AG10803 (cell line): ENCODE measurements at places on chromosomes 6 and 20.

GRCh38 chr20:37071481-37071911 lies 24.3 kb downstream of the RBL1 start:
- peak; percentile 16 for DNase-seq

DNA sequence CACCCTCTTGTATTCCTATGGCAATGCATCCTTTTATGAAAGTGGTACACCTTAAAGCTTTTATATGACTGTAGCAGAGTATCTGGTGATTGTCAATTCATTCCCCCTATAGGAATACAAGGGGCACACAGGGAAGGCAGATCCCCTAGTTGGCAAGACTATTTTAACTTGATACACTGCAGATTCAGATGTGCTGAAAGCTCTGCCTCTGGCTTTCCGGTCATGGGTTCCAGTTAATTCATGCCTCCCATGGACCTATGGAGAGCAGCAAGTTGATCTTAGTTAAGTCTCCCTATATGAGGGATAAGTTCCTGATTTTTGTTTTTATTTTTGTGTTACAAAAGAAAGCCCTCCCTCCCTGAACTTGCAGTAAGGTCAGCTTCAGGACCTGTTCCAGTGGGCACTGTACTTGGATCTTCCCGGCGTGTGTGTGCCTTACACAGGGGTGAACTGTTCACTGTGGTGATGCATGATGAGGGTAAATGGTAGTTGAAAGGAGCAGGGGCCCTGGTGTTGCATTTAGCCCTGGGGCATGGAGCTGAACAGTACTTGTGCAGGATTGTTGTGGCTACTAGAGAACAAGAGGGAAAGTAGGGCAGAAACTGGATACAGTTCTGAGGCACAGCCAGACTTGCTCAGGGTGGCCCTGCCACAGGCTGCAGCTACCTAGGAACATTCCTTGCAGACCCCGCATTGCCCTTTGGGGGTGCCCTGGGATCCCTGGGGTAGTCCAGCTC lies 292.1 kb downstream of the ESR1 start:
- DNase-seq: no peak

DNA sequence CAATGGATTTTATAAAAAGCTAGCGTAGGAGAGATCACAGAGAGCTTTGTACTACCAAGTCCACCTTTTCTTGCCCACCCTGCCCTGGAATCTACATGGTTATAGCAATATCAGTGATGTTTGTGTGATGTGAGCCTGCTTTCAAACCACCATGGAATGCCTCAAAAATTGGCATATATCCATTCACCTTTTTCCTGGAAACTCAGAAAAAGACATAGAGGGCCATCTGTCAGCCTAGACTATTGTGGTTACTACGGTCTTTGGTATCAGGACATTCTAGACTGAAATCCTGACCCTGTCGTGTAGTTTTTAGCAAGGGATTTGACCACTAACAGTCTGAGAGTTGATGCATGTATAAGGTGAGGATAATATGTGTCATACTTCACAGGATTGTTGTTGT lies 239.6 kb downstream of the GRIK2 start:
- DNase-seq: no peak

DNA sequence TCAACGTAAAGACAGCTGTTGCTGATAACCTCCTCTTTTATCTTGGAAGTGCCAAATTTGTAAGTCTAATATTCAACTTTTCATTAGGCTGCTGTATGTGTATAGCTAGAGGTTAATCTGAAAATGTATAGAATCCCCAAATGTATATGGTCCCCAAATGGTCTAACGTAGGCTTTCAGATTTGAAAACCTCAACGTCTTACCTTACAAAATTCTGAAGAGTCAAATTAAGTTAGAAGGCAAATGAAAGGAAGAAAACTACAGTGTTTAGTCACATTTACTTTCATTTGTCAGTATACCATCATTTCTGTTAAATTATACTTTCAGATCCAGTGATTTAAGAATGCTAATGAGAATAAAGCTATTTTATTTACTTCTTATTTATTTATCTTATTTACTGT lies 256.9 kb downstream of the ARHGAP18 start:
- DNase-seq: no peak

- DNase-seq: no peak
Measured at GRCh38 chr20:4151342-4151741, 136.0 kb upstream of the RNF24 start.

DNA sequence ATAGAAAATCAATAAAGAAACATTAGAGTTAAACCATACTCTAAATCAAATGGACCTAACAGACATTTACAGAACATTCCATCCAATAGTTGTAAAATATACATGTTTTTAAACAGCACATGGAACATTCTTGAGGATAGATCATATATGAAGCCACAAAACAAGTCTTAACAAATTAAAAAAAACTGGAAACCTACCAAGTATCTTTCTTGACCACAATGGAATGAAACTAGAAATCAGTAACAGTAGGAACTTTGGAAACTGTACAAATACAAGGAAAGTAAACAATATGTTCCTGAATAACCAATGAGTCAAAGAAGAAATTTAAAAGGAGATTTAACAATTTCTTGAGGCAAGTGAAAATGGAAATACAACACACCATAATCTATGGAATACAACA lies 91.2 kb upstream of the GLP1R start:
- DNase-seq: no peak

GRCh38 chr6:85068221-85068620 lies 303.8 kb upstream of the TBX18 start:
- DNase-seq: no peak

GRCh38 chr20:15520930-15521524 lies 1052.2 kb downstream of the KIF16B start:
- DNase-seq: no peak

DNA sequence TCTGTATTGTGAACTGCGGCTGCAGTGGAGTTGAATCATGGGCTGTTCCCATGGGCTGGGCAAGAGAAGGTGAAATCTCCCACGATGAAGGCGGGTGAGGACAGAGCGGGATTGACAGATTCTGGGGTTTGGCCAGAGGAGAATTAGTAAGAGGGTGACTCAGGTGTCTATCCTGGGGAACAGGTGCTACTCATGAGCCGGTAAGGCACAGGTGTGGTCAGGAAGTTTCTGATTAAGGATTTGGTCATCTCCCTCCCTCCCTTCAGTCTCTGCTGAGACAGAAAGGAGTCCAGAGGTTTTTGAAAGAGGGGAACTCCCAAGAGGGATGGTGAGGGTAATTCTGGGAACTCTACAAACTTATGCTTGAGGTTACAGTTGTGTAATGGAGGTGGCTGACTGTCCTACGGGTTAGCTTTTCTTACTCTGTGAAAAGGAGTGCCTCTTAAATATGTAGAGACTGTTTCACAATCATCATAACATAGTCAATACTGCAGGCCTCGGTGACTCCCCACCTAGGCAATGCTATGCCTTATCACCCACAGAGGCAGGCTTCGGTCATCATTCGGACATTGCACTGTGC lies 31.5 kb downstream of the SERPINB1 start:
- peak; percentile 18 for DNase-seq

- no peak for DNase-seq
Measured at GRCh38 chr20:48214601-48215000, 429.3 kb upstream of the SULF2 start.

DNA sequence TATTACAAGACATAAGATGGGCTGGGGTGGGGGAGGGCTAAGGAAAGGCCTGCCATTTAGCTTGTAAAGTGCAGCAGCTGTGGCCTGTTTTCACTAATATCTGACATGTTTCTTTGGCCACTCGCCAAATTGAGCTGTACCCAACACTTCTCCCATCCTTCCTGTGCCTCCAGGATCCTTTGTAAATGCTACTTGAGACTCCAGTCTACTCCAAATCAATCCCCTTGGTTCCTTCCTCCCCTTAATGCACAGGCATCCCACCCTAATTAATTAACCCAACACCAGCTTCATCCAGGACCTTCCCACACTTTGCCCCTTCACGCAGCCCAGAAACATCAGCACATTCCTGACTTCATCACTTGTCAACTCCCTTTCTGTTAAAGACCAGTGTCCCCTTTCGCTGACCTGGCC lies 55.0 kb upstream of the TCF21 start:
- DNase-seq: no peak

DNA sequence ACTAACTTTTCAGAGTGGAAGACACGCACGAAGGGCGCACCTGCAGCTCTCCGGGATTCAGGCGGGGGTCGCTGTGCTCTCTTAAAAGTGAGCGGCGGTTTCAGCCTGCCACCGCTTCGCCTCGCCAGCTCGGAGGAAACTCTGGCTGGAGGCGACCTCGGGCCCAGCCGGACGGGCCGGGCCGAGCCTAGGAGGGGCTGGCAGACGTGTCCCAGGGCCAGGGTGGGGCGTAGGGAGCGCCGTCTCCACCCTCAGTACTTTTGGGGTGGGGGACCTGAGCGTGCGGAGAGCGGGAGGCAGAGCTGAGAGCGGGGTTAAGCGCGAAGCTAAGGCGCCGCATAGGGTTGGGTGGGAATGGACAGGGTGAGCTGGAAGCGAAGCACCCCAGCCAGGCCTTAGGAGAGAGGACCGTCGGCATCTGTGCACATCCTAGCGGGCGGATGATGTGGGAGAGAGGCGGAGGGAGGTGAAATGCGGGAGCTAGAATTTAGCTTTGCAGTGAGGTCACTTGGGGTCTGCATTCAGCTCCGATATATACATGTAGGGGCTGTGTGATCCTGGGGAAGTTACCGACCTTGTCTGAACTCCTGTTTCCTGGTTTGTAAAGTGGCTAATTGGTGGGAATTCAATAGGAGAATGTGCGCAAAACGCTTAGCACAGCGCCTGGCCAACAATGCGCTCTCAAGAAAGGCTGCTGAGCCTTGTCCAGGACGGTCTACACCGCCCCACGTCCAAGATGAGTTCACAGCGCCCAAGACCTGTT lies 6.5 kb upstream of the TFAP2A start:
- DNase-seq: no peak

- no peak for DNase-seq
Measured at GRCh38 chr6:44004625-44005506, 122.4 kb downstream of the MRPL14 start.
